Activated naive CD8-positive, alpha-beta T cell treated with anti-CD3 and anti-CD28 coated beads, Interleukin-2, amount 50 U/mL, for 16 hours (primary cell): ENCODE measurements at places on chromosomes 13 and 19.

GRCh38 chr13:72121466-72121865 is 254.5 kb upstream of the DACH1 start:
- DNase-seq, result no peak

- DNase-seq, result no peak
Measured at GRCh38 chr13:36074659-36075058, 56.5 kb downstream of the DCLK1 start.

- no peak for DNase-seq
Measured at GRCh38 chr13:26062853-26063444, 11.1 kb upstream of the SHISA2 start.

- DNase-seq, result no peak
Measured at GRCh38 chr19:2602391-2603181, 99.9 kb downstream of the GNG7 start.

GRCh38 chr19:17517898-17518297 is 6.4 kb downstream of the PGLS start:
- DNase-seq, result no peak

DNA sequence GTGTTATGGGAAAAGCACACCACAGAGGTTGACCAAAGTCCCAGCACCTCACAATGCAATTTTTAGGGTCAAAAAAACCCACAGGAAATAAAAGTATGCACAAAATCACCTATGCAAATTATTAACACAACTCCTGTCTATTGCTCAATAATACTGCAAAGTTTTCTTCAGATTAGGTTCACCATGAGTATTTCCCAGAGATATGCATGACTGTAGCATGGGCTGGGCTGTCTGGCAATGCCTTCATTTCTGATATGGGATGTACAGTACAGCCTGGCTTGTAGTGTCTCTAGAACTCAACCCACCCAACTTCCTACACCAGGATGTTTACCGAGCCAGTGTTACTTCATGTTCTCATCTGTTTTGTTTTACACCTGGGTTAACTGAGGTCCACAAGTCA is 698.7 kb upstream of the ARGLU1 start:
- no peak for DNase-seq

DNA sequence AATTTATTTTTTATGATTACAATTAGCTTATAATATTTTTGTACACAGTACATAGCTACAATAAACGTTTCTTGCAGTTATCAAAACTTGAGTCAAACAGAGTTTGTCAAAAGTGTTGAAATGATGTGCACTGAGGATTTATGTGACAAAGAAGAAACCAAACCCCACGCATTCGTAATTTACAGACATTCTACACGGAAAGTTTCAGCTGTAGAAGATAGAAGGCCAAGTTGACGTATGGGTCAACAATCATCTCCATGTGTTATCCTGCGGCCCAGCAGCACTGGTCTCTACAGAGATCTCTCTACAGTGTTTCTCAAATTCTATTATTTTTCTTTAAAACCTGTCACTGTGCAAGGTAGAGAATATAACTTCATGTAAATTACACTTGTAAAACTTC is 1507.6 kb downstream of the PCDH9 start:
- DNase-seq, result no peak

GRCh38 chr19:3554254-3555083 is 2.9 kb downstream of the MFSD12 start:
- no peak for DNase-seq

GRCh38 chr13:100235311-100235901 is 146.5 kb downstream of the PCCA start:
- no peak for DNase-seq

- DNase-seq, result no peak
Measured at GRCh38 chr13:72637561-72637960, 89.9 kb downstream of the MZT1 start.

- DNase-seq, result no peak
Measured at GRCh38 chr13:26494571-26495195, 62.8 kb upstream of the WASF3 start.

DNA sequence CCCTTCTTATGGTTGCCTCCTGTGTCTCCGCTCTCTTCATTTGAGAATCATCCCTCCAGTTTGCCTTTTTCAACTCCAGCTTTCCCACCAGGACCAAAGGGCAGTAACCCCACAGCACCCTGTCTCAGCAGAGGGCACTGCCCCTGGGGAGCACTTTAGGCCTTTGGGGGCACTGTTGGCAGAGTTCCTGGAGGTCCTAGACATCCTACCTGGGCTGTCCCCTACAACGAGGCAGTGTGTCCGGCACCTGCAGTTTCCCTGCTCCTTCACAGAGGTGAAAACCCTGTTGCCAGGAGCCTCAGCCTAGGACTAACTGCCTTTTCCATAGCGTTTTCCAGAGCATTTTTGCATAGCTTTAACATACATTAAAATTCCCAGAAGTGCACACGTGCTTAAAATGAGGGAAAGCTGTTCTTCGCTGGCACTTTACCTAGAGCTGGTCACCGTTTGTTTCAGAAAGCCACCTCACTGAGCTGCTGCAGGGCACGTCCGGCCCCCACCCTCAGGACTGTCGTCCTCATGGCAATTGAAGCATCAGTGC is 234.9 kb downstream of the TEX29 start:
- no peak for DNase-seq

DNA sequence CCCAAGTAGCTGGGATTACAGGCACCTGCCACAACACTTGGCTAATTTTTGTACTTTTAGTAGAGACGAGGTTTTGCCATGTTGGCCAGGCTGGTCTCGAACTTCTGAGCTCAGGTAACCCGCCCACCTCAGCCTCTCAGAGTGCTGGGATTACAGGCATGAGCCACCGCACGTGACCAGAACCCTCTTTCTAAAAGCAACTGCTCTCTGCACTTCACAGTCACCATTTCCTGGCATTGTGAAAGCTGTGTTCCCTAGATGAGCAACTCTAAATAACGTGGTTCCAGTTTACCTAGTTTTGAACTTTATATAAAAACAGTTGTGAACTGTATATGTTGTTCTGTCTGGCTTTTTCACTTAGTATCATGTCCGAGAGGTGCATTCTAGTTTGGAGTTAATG is 152.9 kb downstream of the SIPA1L3 start:
- no peak for DNase-seq

GRCh38 chr13:37956536-37956935 is 87.0 kb upstream of the TRPC4 start:
- no peak for DNase-seq

- no peak for DNase-seq
Measured at GRCh38 chr19:55209693-55210472, 582 bp upstream of the PTPRH start.

DNA sequence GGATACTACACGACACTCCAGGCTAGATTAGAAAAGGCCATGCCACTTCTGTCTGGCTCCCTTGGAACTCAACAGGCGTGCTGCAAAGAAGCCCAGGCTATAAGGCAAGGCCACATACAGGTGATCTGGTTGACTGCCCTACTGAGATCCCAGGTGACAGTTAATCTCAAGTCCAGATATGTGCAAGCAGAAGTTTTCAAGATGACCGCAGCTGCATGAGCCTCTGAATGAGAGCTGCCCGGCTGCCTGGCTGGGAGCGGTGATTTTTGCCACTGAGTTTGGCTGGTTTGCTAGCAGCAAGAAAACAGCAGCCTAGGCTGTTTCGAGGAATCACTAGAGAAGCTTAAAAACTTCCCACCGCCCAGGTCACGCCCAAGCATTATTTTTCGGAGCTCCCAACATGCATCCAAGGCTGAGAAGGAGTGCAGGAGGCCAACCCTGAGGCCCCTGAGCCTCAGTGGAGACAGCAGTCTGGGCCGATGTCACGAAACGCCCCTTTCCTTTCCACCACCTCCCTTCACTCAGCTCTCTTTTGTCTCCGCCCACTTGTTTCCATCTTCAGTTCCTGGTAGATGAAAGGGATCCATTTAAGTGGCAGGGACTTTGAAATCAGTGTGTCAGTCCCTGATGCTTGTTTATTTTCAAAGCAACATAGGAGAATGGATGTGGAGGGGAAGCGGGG is 14.0 kb upstream of the URI1 start:
- no peak for DNase-seq

DNA sequence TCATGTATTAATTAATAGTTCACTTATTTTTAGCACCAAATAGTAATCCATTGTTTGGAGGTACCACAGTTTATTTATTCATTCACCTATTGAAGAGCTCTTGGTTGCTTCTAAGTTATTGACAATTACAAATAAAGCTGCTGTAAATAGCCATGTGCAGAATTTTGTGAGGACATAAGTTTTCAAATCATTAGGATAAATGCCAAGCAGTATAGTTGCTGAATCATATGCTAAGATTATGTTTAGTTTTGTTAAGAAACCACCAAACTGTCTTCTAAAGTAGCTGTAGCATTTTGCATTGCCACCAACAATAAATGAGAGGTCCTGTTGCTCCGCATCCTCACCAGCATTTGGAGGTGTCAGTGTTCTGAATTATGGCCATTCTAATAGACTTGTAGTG is 2126.8 kb downstream of the PCDH9 start:
- DNase-seq, result no peak

- DNase-seq, result no peak
Measured at GRCh38 chr13:24691381-24691780, 11.2 kb downstream of the ATP12A start.

DNA sequence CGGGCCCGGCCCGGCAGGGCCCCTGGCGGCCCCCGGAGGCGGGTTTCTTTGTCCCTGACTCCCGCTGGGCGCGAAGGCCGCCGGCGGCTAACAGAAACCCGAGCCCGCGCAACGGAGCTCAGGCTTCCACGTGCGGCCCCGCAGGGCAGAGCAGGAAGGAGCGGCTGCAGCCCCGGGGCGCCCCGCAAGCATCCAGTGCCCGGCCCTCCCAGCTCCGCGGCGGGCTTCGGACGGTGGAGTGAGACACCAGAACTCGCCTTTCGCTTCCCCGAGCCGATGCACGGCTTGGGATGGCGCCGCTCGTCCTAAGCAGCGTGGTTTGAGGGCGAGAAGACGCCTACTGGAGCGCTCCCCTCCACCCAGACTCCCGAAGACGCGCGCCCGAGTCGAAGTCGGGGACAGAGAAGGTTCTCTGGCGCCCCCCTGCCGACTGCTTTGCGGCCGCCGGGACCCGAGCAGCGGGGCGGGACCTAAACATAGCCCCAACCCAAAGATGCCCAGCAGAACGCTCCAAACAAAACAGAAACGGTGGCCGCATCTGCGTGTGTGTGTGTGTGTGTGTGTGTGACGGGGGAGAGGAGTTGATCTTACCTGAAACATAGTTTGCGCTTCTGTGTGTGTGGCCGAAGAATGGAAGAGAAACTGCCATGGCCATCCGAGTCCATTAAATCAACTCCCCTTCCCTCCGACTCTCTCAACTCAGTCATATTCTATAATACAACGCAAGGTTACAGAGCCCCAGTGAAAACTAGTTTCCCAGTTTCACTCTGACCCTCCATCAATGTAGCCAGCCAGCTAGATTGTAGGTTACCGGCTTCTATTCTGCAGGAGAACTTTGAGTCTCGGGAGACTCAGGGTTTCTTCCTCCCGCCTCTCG is 629 bp upstream of the FGF9 start:
- DNase-seq, result peak; percentile 30

- no peak for DNase-seq
Measured at GRCh38 chr13:44884076-44884729, 105.1 kb downstream of the NUFIP1 start.

- DNase-seq, result no peak
Measured at GRCh38 chr13:39099231-39099630, 61.0 kb downstream of the NHLRC3 start.

DNA sequence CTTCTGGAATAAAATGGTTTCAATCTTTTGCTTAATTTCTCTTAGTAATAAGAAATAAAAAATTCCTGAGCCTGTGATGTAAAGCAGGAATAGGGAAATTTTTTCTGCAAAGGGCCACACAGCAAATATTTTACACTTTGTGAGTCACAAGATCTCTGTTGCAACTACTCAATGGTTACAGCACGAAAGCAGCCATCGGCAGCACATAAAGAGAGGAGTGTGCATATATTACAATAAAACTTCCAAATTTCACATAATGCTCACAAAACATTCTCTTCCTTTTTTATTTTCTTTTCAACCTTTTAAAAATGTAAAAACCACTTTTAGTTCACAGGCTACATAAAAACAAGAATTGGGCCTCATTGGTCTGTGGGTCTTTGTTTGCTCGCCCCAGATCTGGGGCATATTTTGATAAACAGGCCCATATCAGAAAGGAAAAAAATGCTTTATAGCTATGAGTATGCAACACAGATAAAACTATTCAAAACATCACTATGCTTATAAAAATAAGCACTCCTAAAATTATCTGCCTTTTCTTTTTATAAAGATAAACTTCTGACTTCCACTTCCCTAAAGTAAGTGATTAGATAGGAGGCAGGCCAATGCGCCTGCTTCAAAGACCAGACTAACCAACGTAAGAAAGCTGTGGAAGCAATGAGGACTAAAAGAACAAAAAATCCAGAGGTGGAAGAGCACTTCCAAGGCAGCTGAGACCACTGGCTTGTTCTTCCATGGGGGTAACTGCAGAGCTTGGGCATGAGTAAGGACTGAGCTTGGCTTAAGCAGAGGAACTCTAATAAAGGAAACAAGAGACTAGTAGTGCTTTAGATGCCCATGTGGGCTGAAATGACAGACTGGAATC is 26.5 kb downstream of the MYCBP2 start:
- no peak for DNase-seq

DNA sequence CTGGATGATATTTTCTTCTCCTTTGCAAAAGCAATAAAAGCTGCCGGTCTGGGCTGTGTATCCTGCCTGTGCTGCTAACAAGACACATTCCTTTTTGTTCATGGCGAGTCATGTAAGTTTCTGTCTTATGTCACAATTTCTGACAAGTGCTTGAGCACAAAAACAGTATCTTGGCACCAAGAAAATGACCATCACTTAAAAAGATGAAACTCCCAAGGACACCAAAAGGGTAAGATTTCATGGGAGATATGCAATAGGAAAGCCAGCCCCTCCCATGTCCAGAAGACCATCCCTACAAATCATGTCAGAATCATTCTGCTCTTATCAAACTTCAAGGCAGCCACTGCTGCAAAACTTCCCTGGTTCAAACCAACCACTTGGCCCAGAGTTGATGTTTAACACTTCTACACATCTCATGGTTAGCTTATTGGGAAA is 375.4 kb upstream of the ZNF507 start:
- no peak for DNase-seq

- DNase-seq, result no peak
Measured at GRCh38 chr13:49503951-49504350, 8.2 kb downstream of the PHF11 start.

GRCh38 chr19:1907563-1908363 is 2.6 kb downstream of the ADAT3 start:
- no peak for DNase-seq

DNA sequence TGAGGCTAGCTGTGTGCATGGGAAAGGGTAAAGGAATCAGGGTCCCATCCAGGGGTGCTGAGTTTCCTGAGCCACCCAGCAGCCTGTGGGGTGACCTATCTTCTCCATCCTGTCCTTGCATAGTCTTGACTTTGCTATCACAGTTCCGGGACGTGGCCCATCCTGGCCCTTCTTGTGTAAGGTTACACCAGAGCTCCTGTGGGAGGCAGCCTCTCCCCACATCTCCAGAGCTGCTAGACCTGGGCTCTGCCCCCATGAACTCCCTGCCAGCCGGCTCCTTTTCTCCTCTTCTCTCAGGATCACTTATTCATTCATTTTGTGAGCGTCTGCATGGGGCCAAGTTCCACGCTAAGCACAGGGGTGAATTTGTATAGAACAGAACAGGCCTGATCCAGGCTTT is 238.9 kb downstream of the TSHZ3 start:
- no peak for DNase-seq

- DNase-seq, result no peak
Measured at GRCh38 chr13:30819136-30819888, 84.0 kb downstream of the ALOX5AP start.

GRCh38 chr13:50122455-50122854 is 107.2 kb downstream of the KCNRG start:
- no peak for DNase-seq
